ENCODE measurements at places on chromosomes 7 and 10. TPM values are rescaled to one million over a fixed set of nuclear protein-coding genes. Genes with fewer than 3 reads are reported as not detected.

The MYPN gene
- total RNA-seq = not detected

- H3K27me3 ChIP-seq = peaks cover 48% of the 10 kb centered on the region
- no peak for DNase-seq
- H3K27ac ChIP-seq = no peak overlapping the region
- no peaks in the 10 kb centered on the region for H3K4me1 ChIP-seq
Observed at GRCh38 chr7:128921866-128922440, 11.4 kb upstream of the KCP start.

- no peak overlapping the region for H3K4me3 ChIP-seq
- no peaks in the 10 kb centered on the region for H3K36me3 ChIP-seq
- DNase-seq = no peak
- no peaks in the 10 kb centered on the region for H3K27me3 ChIP-seq
- no peak overlapping the region for H3K27ac ChIP-seq
Observed at GRCh38 chr7:142481548-142481947, 223.7 kb upstream of the PRSS58 start.

DNA sequence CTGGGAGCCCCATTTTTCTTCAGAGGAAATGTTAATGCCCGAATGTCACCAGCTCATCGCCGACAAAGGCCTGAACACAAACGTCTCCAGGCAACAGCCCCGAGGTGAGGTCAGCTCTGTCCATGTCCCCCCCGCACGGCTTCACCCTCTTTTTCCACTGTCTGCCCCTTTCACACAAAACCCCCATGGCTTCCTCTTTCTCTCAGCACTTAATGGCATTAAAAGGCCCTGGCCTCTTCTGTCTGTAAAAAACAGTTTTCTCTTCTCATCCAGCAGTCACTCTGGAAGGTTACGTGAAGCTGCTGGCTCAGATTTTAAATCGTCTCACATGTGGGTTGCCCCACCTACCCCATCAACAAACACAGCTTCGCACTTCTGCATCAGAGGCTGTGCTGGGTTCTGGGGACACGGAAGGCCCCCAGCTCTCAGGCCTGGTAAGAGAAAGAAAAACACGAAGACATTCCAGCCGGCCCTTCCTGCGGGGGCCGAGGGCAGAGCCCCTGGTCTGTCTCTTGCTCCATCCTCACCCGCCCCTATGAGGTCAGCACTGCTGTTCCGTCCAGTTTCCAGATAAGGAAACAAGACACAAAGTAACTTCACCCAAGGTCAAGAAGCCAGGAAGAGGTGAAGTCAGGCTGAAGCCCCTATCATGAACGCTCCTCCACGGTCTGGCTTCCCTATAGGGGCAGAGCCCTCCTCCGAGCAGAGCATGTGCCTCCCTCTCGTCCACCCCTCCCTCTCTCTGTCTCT, 91.1 kb upstream of the PDGFA start:
- H3K27me3 ChIP-seq = no peaks in the 10 kb centered on the region
- peak overlapping the region; percentile 69 for H3K4me3 ChIP-seq
- H3K4me1 ChIP-seq = peaks cover 81% of the 10 kb centered on the region
- DNase-seq = no peak

GRCh38 chr7:1060315-1061072, 16.1 kb downstream of the GPR146 start:
- peaks cover 7% of the 10 kb centered on the region for H3K4me1 ChIP-seq
- no peak overlapping the region for H3K27ac ChIP-seq
- H3K4me3 ChIP-seq = no peak overlapping the region
